ENCODE measurements at places on chromosomes 16 and 17.

DNA sequence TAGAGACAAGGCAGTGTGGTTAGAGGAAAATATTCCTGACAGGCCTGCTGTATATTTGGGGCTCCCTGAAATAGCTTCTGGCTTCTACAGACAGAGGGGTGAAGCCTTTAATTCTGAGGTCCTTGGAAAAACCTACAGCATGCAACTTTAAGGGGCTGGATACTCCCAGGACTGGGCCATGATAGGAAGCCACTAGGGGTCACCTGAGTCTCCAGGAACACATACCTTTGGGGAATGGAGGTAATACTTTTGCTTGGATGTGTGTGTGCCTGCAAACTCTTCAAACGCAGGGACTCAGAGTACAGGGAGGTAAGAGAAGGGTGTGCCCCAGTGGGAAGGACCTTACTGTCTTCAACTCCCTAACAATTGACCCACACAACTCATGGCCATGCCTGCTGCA is 4.1 kb downstream of the ASIC2 start:
- DNase-seq, result no peak

- DNase-seq, result no peak
Measured at GRCh38 chr17:33229499-33229898, 63.6 kb downstream of the ASIC2 start.

DNA sequence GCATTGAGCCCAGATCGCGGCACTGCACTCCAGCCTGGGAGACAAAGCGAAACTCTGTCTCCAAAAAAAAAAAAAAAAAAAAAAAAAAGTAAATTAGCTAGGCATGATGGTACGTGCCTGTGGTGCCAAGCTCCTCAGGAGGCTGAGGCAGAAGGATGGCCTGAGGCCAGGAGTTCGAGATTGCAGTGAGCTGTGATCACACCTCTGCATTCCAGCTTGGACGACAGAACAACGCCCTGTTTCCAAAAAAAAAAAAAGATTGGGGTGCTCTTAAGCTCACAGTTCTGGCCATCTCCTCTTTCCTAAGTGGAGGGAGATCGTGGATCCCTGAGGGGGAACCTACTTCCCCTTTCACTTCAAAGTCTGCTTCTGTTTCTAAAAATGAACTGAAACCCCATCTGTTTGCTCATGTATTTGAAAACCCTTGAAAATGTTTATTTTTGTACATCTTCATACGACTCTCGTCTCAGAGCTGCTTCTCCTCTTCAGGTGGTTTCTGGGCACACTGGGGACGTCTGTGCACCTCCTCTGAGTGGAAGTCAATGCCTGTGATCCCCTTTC is 138.8 kb downstream of the PRKCA start:
- peak; percentile 62 for DNase-seq

GRCh38 chr17:74219576-74220133 is 6.3 kb downstream of the TTYH2 start:
- no peak for DNase-seq

DNA sequence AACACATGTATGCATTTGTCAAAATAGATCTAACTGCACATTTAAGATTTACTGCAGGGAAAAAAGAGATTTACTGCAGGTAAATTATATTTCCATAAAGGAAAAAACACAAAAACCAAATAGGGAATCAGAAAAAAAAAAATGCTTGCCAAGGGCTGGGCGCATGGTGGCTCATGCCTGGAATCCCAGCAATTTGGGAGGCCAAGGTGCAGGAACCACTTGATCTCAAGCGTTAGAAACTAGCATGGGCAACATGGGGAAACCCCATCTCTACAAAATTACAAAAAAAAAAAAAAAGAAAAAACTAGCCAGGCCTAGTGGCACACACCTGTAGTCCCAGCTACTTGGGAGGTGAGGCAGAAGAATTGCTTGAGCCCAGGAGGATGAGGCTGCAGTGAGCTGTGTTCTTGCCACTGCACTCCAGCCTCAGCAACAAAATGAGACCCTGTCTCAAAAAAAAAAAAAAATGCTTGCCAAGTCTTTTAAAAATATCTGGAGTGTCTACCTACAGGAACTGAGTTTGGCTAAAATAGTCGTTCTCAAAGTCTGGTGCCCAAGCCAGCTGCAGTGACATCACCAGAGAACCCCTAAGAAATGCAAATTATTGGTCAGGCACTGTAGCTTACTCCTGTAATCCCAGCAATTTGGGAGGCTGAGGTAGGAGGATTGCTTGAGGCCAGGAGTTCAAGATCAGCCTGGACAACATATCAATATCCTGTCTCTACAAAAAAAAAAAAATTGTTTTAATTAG is 17.5 kb downstream of the TRIM25 start:
- DNase-seq, result no peak

- peak; percentile 19 for DNase-seq
Measured at GRCh38 chr17:61461967-61462718, 9.9 kb downstream of the TBX4 start.

GRCh38 chr16:56710181-56710737 is 19.7 kb upstream of the NUP93 start:
- no peak for DNase-seq

DNA sequence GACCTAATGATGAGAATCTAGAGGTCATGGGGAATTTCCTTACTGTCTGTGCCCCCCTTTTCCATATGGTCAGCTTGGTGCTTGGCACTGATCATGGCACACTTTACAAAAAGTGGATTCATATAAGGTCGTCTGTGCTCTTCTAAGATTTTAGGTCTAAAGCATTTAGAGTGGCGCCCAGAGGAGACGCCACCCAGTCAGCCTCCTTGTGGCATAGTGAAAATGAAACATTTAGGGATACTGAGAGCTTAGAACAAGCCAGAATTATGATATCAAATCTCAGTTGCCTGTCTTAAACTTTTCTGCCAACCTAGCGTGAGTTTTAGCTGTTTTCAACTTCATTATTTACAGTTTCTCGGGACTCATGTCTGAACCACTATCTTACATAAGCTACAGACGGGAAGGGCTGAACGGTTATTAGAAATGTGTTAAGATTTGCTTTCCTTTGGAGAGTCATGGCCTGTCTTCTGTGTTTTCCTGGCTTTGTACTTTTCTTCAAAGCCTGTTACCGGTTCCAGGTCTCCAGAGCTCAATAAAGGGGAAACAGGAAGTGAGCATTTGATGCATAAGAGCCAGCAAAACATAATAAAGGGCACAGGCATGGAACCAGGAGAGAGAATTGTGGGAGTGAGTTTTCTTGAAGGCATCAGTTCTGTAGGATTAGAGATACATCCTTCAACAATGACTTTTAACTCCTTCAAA is 13.7 kb downstream of the ZNRF1 start:
- peak; percentile 43 for DNase-seq

DNA sequence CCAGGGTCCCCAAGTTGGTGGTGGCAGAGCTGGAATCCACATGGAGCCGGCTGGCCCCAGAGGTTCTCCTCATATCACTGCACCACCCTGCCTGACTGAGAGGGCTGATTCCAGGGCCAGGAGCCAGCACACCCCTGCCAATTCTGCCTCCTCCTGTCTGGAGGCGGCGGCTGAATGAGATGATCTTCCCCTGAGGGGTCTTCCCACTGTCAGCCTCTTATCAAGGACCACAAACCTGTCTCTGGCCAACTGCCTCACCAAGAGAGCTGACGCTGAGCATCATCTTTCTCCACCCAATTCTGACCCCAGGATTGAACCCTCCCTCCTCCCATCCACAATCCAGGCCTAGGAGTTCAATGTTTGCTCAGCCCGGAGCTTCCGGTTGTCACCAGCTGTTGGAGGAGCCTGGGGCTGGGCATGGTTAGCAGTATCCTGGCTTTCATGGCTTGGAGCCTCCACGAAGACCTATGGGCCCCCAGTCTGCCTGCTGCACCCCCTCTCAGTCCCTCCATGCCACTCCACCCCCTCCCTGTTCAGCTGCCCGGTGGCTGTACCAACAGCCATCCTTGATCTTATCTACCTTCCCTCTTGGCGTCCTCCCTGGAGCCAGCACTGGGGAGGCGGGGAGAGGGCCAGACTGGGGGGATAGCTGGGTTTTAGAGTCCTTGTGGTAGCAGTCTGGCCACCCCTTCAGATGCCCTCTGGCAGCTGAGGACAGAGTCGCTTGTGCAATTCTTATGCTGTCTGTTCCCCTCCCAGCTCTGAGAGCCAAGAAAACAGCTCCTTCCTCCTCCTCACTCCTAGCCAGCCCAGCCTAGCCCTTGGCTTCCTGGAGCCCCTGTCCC is 25.6 kb downstream of the ABCC3 start:
- DNase-seq, result no peak

DNA sequence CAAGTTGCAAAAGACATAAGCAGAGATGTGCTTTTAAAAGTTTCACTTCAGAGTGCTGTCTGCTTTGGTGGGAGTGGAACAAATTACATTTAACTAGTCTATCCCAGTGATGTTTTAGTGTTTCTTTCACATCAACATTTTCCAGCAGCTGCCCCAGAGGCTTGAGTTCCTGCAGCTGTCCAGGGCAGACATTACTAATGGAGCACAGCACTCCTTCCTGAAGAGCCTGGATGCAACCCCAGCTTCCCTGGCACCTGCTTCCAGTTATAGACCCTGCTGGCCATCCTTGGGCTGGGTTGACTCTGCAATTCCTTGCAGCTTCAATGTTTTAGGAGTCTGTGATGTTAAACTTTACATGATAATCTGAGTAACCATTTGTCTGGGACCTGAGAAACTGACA is 61.4 kb upstream of the PIRT start:
- no peak for DNase-seq

- DNase-seq, result no peak
Measured at GRCh38 chr17:39939106-39939505, 11.6 kb downstream of the LRRC3C start.
